ENCODE measurements at places on chromosomes 1 and 21.

GRCh38 chr1:160005070-160005469 lies 26.7 kb downstream of the PIGM start:
- no peak for DNase-seq

DNA sequence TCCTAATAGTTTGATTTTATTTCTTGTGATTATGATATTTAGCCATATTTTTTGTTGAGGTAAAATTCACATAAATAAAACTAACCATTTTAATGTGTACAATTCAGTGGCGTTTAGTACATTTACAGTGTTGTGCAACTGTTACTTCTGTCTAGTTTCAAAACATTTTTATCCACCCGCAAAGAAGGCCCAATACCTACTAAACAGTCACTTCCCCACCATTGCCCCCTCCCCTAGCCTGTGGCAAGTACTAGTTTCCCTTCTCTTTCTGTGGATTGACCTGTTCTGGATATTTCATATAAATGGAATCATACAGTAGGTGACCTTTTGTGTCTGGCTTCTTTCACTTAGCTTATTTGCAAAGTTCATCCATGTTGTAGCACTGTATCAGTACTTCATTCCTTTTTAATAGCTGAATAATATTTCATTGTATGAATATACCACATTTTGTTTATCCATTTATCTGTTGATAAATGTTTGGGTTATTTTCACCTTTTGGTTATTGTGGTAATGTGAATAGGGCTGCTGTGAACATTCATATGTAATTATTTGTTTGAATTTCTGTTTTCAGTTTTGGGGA lies 4.1 kb downstream of the FLVCR1 start:
- DNase-seq, result no peak

DNA sequence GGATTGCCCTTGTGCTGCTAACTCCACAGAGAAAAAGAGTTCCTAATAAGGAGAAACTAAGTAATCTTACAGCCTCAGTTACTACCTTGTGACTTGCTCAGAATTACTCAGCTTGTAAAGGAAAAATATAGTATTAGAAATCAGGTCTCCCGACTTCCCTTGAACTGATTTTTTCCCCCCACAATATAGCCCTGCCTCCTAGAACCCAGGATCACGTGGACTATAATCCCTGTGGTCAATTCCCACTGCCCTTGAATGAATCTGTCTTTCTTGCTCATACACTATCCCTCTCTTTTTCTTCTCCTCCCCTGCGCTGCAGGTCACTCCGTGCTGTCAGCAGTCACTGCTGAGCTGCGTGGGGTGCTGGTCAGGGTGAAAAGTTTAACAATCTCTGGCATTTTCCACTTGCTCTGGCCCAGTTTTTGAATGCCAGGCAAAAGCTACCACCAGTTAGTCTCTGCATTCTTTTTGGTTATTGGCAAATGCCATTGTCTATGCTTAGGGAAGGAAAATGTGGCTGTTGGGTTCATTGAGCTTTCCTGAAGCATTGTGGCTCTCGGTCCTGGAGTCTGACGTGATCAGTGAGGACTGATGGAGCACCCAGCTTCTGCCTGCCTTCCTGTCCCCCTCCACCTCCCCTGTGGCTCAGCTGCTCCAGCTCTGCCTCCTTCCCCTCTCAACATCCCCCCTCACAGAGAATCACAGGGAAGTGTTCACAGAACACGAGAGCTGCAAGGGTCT lies 1.9 kb upstream of the MYOC start:
- DNase-seq, result no peak

GRCh38 chr1:206484901-206485300 lies 14.6 kb downstream of the IKBKE start:
- no peak for DNase-seq

DNA sequence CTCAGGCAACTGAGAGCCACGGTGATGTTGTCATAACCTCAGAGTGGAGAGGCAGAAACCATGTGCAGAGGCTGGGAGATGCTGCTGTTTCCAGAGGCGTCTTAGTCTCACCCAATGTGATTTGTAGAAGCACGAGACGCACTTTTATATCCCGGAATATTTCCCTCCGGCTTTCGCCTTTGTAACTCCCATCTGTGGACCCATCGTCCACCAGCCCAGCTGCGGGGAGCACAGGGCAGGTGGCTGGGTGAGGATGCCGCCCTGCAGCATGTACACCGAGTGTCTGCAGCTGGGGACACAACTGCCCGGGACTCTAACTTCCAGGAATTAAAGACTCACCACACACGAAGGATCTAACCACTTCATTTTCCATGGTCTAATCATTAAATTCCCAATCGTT lies 43.5 kb downstream of the UBASH3A start:
- DNase-seq, result no peak

- DNase-seq, result no peak
These were observed 13.8 kb downstream of the KAZN start for GRCh38 chr1:14612256-14612655.

- DNase-seq, result no peak
These were observed 176.7 kb downstream of the TTLL7 start for GRCh38 chr1:83822208-83822607.

GRCh38 chr1:61238359-61238665 lies 156.0 kb downstream of the NFIA start:
- DNase-seq, result no peak

DNA sequence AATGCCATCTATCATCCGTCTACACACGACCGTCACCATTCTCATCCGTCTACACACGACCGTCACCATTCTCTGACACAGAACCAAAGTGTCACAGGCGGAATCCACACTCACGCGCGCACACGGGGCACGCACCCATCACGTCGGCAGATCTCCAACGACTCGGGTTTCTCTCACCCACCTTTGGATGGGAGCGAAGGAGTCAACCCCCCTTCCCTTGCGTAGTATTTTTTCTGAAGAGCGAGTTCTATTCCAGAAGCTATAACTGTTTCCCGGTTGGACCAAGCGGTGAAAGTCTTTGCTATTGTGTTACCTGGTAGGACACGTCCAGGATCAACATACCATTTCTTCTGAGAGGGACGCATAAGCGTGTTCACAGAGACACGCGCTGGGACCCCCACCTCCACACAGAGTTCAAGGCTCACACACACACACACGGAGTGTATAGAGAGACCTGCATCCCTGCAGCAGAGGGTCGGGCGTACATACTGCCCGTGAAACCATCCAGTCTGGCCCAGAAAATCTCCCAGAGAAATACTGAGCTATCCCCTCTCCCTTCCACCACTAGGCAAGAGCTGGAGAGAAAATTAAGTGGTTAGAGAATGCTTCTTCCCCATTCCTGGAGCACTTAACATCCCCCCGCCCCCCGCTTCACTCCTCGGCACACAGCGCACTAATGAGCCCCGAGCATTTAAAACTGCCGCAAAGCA lies 741 bp downstream of the DUSP10 start:
- peak; percentile 27 for DNase-seq

- DNase-seq, result no peak
These were observed 7.4 kb downstream of the DOP1B start for GRCh38 chr21:36163750-36164741.

DNA sequence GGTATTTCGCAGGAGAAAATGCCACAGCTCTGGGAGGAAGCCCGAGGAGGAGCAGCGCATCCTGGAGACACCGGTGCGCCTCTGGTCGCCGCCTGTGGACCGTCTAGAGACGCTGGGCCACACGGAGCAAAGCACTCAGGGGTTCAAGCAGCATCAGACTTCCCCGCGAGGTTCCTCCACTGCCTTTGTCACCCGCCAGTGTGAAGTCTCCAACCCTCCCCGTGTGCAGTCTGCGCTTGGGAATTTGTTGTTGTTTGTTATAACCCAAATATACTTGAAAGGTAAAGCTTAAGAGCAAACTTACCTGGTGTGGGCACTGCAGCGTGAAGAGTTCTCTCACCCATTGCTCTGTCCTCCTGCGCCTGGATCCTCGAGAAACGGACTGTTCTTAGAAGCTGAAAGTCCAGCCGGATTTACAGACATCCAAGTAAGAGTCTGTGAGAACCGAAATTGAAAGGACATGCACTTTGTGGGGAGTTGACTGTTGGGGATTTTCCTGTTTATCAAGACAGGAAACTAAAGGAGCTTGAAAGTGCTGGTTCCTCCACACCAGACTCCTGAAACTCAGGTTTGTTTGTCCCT lies at the start of gene GBP4:
Gene GBP4 (minus strand): TSS at position 452 of the 582 bp plus-strand sequence. CDS start 108 bp downstream, at position 344.
- peak; percentile 48 for DNase-seq

DNA sequence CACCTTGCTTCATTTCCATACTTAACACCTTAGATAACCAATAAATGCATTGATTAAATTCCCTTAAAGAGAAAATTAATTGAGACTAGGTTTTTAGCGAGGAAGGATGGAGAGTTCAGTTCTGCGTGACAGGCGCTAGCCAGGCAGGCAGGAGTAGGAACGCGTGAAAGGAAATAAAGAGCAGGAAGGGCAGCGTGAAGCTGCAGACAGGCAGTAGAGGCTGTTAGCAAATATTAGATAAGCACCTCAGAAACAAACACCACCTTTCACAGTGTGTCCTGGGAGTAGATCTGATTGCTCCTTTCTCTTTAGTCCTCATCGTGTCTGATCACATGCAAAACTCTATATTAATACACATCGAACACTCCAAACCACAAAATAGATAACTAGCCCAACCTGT lies 282.7 kb upstream of the ADGRL2 start:
- DNase-seq, result no peak

GRCh38 chr1:65208563-65208973 lies 60.6 kb downstream of the AK4 start:
- no peak for DNase-seq

DNA sequence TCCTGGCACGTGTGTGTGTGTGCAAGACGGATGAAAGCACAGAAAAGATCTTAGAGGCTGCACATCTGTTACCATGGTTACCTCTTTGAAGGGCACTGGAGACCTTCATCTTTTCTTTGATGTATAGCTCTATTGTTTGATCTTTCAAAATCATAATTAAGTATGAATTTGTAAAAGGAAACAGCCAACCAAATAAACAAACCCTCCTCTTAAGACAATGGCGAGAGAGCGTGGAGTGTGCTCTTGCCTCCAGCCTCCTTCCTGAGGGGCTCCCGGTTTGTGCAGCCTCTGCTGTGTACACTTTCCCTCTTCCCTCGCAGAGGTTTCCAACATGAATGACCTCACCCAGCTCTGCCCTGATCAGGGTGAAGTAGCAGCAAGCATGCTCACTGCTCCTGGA lies 27.9 kb downstream of the CACNA1S start:
- no peak for DNase-seq

GRCh38 chr1:61116421-61116820 lies 34.1 kb downstream of the NFIA start:
- DNase-seq, result no peak

- no peak for DNase-seq
These were observed 647.3 kb upstream of the ADAMTS5 start for GRCh38 chr21:27614231-27614630.

- no peak for DNase-seq
These were observed 27.3 kb downstream of the TMEM200B start for GRCh38 chr1:29096231-29096886.

- DNase-seq, result no peak
These were observed 202.7 kb downstream of the PTPRU start for GRCh38 chr1:29438991-29439390.

DNA sequence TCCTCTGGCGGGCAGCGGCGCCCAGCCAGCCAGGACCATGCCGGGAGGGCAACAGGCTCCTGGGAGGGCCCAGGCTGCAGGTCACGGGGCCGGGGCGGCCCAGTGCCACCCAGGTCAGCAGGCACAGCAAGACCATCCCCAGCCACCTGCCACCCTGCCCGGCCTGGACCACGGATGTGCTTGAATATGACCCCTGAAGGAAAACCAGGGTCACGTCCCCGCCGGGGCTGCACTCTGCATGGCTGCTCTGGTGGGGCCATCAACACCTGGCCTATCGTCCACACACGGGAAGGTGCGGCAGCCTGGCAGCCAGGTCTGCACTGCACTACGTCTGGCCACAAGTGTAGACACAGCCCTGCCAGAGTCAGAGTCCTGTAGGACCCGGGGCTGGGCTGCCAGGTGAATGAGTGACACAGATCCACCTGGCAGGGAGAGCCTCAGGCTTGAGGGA lies 6.9 kb downstream of the WNT9A start:
- DNase-seq, result no peak

GRCh38 chr1:68111519-68112436 lies 61.4 kb upstream of the DIRAS3 start:
- no peak for DNase-seq

- DNase-seq, result no peak
These were observed 15.1 kb downstream of the ATP1A1 start for GRCh38 chr1:116388122-116388521.

- no peak for DNase-seq
These were observed 83.0 kb upstream of the IVNS1ABP start for GRCh38 chr1:185400052-185400451.

DNA sequence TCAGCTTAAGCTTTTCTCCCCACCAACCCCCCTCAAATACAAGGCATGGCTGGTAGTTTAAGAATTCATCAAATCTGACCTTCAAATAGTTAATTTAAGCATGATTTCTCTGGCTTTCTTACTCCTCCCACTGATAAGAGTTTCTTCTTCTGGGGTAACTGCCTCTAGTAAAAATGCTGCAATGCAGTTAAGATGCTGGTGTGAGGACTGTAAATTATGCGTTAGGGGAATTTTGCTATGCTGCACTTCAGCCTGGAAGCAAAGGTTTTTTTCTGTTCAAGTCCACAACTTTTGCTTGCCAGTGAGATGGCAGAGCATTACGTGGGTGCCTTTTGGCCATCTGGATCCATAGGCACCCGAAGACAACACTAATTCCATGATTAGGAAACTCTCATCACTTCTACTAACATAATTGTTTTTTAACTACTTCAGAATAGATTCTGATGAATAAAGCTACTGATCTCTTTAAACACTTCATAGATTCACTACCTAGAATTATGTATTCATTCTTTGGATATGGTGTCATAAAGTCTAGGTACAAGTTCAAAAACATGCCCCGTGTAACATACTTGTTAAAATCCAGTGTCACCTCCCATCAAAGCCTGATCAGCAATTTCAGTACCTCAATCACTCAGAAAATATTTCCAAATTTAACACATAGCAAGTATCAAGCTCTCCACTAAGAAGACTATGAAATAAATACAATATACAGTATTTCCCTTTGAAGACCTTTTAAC lies 8.8 kb upstream of the SMYD2 start:
- no peak for DNase-seq

GRCh38 chr21:45288441-45288841 lies 746 bp upstream of the POFUT2 start:
- DNase-seq, result no peak

- DNase-seq, result peak; percentile 84
These were observed 62.3 kb downstream of the RUNX1 start for GRCh38 chr21:34986561-34987500.

GRCh38 chr1:53182111-53182593 lies 14.5 kb upstream of the CPT2 start:
- DNase-seq, result peak; percentile 85

DNA sequence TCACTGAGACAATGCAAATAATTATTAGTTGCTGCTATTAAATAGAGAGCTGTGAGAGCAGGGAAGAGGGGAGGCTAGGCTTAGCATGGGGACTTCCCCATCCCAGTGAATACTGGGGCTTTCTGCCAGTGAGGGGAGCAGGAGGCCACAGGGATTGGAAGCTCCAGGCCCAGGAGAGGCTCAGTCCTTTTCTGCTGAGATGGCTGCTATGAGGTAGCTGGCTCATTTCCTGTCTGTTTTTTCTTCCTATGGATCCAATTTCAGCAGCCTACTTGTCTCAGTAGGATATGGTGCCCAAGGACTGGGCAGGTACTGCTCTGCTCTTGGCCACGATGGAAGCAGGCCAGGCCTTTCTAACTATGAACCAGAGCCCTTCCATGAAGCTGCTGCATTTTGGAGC lies 10.0 kb downstream of the STMN1 start:
- no peak for DNase-seq

- DNase-seq, result no peak
These were observed 7.2 kb downstream of the TUFT1 start for GRCh38 chr1:151547119-151547899.

All from activated CD4-positive, alpha-beta T cell treated with anti-CD3 and anti-CD28 coated beads, Interleukin-2, amount 50 U/mL, for 48 hours (primary cell).